ENCODE measurements at places on chromosomes 12 and 14.

- no peak for DNase-seq
Measured at GRCh38 chr12:79329933-79330332, 360.8 kb downstream of the PAWR start.

DNA sequence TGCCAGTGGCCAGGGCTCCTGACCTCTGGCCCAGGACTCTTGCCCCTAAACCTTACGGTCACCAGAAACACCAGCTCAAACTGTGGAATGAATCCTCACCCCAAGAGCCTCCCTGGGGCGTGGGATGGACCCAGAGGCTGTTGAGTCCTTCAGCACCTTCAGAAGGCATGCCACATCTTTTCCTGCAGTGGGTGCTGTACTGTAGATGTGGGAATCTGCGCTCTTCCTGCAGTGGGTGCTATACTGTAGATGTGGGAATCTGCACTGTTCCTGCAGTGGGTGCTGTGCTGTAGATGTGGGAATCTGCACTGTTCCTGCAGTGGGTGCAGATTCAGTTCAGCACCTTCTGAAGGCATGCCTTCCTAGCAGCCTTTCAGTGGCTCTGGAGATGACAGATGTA lies 1.2 kb downstream of the KRT82 start:
- DNase-seq = no peak

- DNase-seq = no peak
Measured at GRCh38 chr14:101507836-101508150, 53.5 kb upstream of the DIO3 start.

- DNase-seq = no peak
Measured at GRCh38 chr14:100762901-100763300, 36.2 kb downstream of the DLK1 start.

GRCh38 chr12:109833307-109834189 lies at the start of gene TRPV4:
TRPV4 (minus strand) TSS chr12:109833398; CDS start chr12:109814796, 18,602 bp downstream.
- DNase-seq = no peak

GRCh38 chr14:98198385-98198784 lies 1073.6 kb downstream of the BCL11B start:
- peak; percentile 60 for DNase-seq

DNA sequence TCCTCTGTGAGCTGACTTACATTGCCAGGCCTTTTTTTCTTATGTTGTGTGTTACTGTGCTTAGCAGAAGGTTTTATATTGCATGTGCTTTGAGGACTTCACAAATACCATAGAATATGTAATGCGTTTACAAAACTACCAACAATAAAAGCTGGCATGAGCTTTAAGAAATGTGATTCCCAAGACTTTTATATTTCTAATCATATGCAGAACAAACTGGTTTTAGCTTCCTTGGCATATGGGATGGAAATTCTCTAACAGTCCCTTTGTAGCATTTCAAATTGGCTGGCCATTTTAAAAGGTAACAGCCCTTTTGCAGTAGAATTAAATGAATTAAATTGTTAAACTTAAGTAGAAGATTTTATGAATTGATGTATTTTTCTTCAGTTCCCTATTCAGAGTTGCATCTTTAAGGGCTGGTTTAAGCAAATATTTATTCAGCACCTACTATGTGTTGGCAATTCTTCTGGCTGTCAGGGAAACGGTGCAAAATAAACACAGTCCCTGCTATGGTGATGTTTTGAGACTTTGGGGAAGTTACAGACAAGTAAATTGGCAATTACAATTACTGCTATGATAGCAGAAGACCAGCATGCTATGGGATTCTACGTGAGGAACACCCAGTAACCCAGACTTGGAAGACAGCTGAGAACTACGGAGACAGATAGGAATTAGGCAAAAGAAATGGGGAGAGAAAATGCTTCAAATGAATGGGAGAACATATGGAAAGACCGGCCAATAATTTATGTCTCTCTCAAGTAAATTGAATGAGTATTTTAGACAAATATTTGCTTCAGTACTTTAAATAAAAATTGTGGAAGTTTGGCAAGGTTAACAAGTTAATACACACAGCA lies 446.4 kb downstream of the EGLN3 start:
- no peak for DNase-seq

DNA sequence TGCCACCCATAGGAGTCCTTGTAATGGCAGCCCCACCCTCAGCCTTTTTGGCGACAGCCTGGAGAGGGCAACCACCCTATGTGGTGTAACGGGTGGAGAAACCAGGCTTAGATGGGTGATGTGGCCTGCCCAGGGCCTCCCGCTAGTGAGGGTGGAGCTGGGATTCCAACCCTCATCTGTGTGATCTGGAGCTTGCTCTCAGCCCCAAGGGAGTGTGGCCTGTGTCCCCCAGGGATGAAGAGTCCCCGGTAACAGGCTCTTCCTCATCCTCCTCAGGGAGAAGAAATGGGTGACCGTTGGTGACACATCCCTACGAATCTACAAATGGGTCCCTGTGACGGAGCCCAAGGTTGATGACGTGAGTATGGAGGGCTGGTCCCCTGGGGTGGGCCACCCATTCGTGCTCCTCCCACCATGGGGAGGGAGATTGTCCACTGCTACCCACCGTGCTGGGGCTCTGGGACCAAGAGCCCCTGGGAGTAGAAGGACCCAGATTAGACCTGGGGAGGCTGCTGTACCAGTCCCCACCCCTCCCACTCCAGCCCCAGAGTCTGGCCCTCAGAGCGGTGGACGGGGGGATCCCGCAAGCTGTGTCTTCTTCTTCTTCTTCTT lies 8.8 kb downstream of the BCL7A start:
- no peak for DNase-seq

GRCh38 chr12:92810370-92810769 lies 107.6 kb downstream of the PLEKHG7 start:
- no peak for DNase-seq

GRCh38 chr12:29921307-29921706 lies 137.6 kb upstream of the TMTC1 start:
- DNase-seq = peak; percentile 34

DNA sequence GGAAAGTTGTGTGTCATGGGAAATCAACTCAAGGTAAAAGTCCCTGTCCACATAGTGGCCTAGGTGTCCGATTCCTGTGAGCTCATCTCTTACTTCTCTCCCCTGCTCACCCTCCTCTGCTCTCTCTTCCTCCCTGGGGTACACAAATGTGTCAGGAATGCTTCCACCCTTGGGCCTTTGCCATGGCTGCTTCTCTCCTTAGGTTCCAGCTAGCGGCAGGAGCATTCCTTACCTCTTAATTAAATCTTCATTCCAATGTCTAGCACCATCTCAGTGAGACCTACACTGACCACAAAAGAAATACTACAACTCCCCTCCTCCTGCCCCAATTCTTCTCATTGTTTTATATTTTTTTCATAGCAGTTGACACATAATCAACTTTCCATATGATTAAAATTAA lies 298.6 kb downstream of the PDZRN4 start:
- DNase-seq = no peak
